Progenitor cell of endocrine pancreas (in vitro differentiated cells): ENCODE measurements at places on chromosomes 11 and 22. TPM values are rescaled to one million over a fixed set of nuclear protein-coding genes. Genes with fewer than 3 reads are reported as not detected.

IFITM10 gene
- total RNA-seq: 1.2 TPM in 2 replicates

TRIM49D1 gene
- total RNA-seq: not detected in 2 replicates

C11orf42 gene
- not detected in 2 replicates for total RNA-seq

SCGB1A1 gene
- total RNA-seq: 1.9 and 3.1 TPM in 2 replicates

- no peaks in the 10 kb centered on the region for H3K4me1 ChIP-seq
- H3K27ac ChIP-seq: no peak overlapping the region
- no peak overlapping the region for H3K4me3 ChIP-seq
- DNase-seq: no peak
- H3K36me3 ChIP-seq: no peaks in the 10 kb centered on the region
- H3K27me3 ChIP-seq: peaks cover 34% of the 10 kb centered on the region
These were observed 47.7 kb downstream of the WNT11 start for GRCh38 chr11:76158394-76159302.

DNA sequence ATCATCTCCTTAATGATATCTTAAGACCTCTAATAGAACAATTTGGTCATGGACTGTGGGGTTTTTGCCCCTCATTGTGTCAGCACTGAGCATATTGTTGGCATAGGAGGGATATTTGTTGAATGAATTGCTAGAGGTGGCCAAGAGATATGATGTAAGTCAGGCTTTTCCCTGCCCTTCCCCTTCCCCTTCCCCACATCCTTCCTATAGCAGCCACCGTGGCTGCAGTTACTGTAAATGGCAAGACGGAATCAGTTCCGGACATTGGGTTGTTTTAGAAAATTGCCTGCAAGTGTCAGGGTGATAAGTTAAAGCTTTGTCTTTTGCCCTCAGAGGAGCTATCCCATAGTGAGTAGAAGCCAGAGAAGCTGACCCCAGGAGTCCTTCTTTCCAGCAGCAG is 23.0 kb downstream of the LIMK2 start:
- no peaks in the 10 kb centered on the region for H3K27me3 ChIP-seq
- no peak for DNase-seq
- no peak overlapping the region for H3K4me3 ChIP-seq
- H3K27ac ChIP-seq: no peak overlapping the region
- peaks cover 16% of the 10 kb centered on the region for H3K4me1 ChIP-seq
- H3K36me3 ChIP-seq: peaks cover 3% of the 10 kb centered on the region

DNA sequence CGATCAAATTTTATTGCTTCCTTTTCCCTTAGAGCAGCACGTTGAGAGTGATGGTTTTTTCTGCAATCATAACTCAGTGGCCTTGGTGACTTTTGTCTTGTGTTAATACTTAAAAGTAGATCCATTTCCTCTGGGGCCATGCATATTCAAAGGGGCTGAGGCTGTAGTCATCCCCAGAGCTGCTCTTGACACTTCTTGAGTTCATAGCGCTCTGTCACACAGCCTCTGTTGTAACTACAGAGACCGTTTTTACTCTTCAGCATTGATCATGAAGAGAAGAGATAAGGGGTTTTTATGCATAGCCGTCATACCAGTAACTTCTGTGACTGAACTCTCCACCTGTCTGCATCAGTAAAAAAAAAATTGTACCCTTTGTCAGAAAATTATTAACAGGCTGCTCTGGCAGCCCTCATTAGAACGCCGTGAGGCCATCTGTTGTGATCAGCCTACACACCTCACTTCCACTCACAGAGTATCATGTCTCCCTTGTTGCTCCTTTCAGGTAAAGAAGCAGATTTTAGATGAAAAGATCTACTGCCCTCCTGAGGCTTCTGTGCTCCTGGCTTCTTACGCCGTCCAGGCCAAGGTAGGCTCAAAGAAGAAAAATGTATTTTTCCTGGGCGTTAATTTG is 38.4 kb downstream of the NF2 start:
- no peak overlapping the region for H3K4me3 ChIP-seq
- peaks cover 35% of the 10 kb centered on the region for H3K36me3 ChIP-seq
- H3K4me1 ChIP-seq: no peaks in the 10 kb centered on the region
- H3K27me3 ChIP-seq: no peaks in the 10 kb centered on the region
- no peak overlapping the region for H3K27ac ChIP-seq
- no peak for DNase-seq

GRCh38 chr11:15903246-15903645 is 453.1 kb downstream of the SOX6 start:
- H3K27ac ChIP-seq: no peak overlapping the region
- H3K4me1 ChIP-seq: peaks cover 19% of the 10 kb centered on the region
- H3K36me3 ChIP-seq: no peaks in the 10 kb centered on the region
- no peak for DNase-seq
- H3K4me3 ChIP-seq: no peak overlapping the region

DNA sequence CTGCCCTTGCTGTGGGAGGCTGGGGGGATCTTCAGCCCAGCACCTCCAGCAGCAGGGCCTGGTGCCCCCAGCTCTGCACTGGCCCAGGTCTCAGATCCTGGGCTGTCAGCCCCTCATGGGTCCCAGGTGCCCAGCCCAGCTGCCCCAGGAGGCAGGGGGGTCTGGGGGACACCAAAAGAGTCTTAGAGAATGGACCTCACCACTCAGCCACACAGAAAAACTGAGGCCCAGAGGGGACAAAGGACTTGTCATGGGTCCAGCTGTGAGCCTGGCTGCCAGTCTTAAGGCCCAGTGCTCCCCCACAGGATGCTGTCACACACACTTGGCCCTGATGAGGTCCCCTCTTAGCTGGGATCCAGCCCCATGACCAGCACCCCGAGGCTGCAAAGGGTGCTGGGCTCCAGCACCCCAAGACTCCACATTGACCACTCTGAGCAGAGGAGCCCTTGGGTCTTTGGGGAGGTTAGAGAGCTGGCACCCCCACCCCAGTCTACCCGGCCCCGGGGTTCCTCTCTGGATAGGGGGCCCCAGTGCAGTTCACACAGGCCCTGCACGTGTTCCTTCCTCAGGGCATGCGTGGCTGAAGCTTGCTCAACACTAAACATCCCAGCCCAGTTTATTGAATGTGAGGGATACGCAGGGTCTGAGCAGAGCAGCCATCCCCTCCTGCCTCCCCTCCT is 54.4 kb downstream of the IGLL5 start:
- H3K4me1 ChIP-seq: peaks cover 7% of the 10 kb centered on the region
- no peak for DNase-seq
- no peak overlapping the region for H3K4me3 ChIP-seq
- no peaks in the 10 kb centered on the region for H3K36me3 ChIP-seq
- peaks cover 15% of the 10 kb centered on the region for H3K27me3 ChIP-seq

DNA sequence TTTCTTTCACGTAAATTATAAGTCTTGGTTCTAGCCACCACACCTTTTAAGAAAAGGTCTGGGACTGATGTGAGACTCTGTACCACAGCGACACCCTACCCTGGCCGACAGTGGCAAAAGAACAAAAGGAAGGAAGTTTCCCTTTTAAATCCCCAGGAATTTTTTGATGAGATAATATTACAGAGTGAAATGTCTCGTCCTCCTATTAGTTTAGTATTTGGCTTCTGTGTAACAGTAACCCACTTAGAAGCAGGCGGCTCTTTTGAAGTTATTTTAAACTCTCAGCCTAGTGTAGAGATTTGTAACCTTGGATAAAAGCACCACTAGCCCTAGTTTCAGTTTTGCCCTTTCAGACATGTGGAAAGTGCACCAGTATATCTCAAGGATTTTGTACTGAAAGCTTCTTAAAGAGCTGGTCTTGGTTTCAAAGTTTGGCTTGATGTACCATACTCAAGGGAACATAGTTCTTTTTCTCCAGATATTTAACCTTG is 84.1 kb downstream of the C22orf31 start:
- H3K4me3 ChIP-seq: no peak overlapping the region
- no peaks in the 10 kb centered on the region for H3K36me3 ChIP-seq
- H3K4me1 ChIP-seq: peaks cover 25% of the 10 kb centered on the region
- H3K27ac ChIP-seq: no peak overlapping the region
- peaks cover 6% of the 10 kb centered on the region for H3K27me3 ChIP-seq
- DNase-seq: no peak

GRCh38 chr22:46178755-46179505 is 28.6 kb downstream of the PPARA start:
- H3K27me3 ChIP-seq: no peaks in the 10 kb centered on the region
- DNase-seq: no peak
- H3K4me1 ChIP-seq: no peaks in the 10 kb centered on the region
- no peak overlapping the region for H3K4me3 ChIP-seq
- H3K27ac ChIP-seq: no peak overlapping the region

DNA sequence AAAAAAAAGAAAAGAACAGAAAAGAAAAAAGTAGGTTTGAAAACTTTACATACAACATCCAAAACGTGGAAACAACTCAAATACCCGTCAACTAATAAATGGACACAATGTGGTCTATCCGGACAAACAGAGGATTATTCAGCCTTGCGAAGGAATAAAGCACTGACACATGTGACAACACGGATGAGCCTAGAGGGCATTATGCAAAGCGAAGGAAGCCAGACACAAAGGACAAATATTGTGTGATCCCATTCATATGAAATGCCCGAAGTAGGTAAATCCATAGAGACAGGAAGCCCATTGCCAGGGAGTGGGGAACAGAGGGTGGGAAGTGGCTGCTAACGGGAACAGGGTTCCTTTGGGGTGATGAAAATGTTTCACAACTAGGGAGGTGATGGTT is 11.8 kb downstream of the RFPL1 start:
- H3K27ac ChIP-seq: no peak overlapping the region
- DNase-seq: no peak
- H3K4me3 ChIP-seq: no peak overlapping the region
- no peaks in the 10 kb centered on the region for H3K36me3 ChIP-seq
- H3K4me1 ChIP-seq: no peaks in the 10 kb centered on the region

DNA sequence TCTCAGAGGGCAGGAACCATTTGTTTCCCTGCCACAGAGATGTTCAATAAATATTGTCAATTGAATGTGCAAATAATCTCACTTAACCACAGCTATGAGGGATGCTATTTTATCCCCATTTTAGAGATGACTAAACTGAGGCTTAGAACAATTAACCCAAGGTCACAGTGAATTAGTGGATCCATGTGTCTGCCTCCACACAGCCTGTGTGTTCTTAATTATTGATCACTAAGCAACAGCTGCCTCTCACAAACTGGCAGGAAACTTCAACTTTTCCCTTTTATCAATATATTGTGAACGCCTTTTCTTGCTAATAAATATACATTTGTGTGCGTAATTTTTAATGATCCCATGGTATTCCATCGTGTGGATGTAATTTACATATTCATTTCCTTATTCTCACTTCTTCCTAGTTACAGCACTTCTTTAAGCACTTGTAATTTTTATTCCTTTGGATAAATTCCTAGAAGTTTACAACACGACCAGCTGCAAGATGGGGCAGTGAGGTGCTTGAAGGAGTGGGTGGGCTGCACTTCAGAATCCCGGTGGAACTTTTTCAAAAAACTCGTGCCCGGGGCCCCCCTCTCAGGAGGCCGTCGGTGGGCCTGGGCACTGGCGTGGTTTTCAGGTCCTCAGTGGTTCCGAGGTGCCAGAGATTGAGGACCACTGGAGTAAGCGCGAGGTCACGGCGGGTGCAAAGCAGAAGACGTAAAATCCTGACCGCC is 915 bp upstream of the SREBF2 start:
- H3K27ac ChIP-seq: peak overlapping the region; percentile 98
- H3K27me3 ChIP-seq: no peaks in the 10 kb centered on the region
- peaks cover 12% of the 10 kb centered on the region for H3K36me3 ChIP-seq
- peaks cover 24% of the 10 kb centered on the region for H3K4me1 ChIP-seq
- DNase-seq: no peak
- H3K4me3 ChIP-seq: peak overlapping the region; percentile 85
